Stimulated activated CD8-positive, alpha-beta memory T cell treated with anti-CD3 and anti-CD28 coated beads, Interleukin-2, amount 100 ng/mL, for 48 hours (primary cell): ENCODE measurements at places on chromosomes 4 and X.

GRCh38 chr4:55733932-55734331, 85.7 kb upstream of the EXOC1L start:
- no peak for DNase-seq

GRCh38 chr4:2579910-2580309, 43.5 kb downstream of the FAM193A start:
- DNase-seq: no peak

DNA sequence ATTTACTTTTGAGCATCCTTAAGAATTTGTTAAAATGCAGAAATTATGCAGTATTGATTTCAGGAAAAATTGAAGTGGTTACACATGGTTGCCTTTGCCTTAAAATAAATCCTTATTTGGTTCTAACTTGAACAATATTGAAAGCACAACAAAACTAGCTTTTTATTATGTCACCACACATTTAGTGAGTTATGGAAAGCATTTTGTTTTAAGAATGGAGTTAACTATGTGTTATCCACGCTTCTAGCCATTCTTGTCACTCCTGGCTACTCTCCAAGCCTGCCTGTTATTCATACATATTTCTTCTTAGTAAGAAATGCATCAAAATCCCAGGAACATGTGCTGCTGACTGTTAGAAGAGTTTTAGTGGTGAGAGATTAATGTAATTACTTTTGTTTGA, 73.9 kb downstream of the FAT4 start:
- DNase-seq: no peak

DNA sequence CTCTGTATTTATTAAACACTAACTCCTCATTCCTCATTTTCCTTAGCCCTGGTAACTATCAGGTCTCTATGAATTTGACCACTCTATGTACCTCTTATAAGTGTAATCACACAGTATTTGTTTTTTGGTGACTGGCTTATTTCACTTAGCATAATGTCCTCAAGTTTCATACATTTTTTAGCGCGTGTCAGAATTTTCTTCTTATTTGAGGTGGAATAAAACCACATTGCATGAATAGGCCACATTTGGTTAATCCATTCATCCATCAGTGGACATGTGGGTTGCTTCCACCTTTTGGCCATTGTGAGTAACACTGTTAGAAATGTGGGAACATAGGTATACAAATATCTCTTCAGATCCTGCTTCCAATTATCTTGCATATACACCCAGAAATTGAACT, 341.2 kb upstream of the BOD1L1 start:
- DNase-seq: no peak

- no peak for DNase-seq
These were observed 46.0 kb upstream of the MGST2 start for GRCh38 chr4:139619644-139620043.

DNA sequence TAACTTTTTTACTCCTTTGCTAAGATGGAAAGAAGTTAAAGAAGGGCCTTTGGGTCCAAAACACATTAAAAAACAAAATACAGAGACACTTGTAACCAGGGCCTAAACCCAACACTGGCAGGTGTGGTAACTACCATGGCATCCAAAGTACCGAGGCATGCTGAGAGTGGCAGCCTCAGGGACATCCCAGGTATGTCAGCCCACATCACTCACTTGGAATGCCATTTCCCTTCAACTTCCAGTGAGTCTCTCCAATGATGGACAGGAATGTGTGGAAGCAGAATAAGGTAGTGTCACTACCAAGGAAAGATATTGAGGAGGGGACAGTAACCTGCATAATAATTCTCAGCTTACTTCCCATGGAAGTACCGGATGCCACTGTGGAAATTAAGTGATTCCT, 79.5 kb upstream of the SCOC start:
- no peak for DNase-seq

DNA sequence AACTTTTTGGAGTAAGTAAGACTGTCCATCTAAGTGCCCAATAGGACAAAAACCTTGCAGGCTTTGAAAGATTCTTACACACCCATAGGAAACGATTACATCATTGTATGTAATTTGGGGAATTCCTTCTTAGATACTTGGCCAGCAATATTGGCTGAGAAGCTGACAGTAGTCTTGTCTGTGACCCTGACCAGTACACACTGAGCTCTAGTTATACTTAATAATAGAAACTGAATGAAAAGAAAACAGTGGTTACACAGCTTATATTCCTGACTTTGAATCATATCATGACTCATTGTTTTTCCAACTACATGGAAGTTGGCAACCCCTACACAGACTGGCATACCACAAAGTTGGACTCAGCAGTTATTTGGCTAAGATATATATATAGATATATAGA, 7.1 kb upstream of the TLR2 start:
- no peak for DNase-seq

DNA sequence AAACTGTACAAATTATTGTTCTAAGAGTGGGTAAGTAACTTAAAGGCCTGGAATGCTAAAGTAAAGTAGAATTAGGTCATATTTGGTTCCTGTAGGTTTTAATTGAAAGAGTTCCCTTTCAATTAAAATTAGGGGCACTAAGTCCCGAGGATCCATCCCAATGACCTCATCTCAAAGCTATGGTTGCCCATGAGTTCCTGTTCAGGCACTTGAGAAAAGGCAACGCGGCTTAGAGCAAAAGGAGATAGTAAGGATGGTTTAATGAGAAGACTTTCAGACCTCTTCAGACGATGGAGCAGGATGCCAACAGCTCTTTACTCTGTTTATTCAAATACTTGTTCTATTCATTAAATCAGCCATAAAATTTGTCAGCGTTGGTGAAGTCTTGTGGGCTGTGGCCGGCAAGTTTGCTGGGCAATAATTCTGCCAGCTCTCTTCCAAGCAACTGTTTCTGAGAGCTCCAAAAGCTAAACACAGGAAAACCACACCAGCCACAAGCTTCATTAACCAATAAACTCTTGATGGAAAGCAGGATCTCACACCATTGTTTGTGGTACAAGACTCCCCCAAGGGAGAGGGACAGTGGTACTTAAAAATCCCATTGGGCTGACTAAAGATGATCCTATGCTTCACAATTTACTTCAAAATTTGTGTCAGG, 167.4 kb downstream of the COL4A6 start:
- no peak for DNase-seq

GRCh38 chr4:175635546-175635945, 176.5 kb downstream of the GPM6A start:
- no peak for DNase-seq

DNA sequence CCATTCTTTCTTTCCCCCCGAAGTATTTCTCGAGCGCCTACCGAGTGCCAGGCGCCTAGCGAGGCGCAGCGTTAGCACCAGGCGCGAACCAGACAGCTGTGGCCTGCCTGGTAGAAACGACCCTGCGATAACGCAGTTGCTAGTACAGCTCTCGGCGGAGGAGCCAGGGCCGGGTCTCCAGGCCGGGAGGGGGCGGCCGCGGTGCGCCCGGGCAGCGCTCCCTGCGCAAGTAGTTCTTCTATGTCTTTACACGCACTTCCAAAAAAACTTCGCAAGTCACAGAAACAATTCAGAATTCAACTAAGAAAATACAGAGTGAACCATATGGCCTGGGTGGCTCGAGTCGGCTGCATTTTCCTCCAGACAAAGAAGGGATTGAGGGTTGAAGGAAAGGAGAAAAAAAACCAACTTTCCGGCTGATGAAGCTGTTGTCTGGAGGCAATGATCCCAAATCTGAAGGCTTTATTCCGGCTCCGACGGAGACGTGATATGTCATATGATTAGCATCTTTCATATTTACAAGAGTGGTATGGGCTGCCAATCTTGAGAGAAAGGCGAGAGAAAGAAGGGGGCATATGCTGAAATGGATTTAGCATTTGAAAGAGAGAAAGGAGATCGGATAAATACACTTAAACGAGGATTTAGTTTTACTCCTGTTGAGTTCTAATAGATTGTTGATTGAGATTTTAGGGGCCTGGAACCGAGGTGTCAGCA, 7.2 kb upstream of the NEUROG2 start:
- DNase-seq: no peak

DNA sequence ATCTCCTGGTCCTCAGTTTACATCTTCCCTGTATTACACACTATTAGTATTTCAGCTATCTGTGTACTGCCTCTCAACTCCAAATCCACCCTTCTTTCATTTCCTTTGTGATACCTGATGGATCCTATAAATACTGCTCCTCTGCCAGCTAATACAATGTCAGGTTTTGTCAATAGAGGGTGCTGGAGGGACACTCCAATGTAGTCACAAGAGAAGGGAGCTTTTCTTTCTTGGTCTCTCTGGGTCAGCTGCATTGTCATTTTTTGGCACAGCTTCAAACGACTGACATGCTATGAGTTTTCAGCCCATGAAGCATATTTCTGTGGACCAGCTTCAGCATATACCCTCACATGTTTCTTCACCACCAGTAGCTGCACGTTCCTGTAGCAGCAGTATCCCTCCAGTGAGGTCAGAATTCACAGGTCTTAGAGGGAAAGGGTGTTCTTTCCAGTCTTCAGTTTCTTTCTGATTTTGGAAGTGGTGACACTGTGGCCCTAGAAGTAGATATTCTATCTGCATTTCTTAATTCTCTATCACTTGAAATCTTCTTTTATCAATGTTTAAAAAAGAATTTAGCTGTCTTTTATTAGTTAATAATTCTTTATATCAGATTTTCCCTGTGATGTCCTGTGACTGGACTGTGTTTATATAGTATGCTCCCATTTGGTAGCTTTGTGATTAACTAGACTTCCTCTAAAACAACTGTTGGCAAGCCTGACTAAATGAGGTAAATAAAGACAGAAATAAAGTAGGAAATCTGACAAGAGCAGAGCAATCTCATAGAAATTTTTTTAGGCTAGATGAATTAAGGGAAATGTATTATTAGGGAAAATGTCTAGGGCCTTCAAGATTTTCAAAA, 60.6 kb downstream of the GABRA2 start:
- DNase-seq: no peak

GRCh38 chrX:5876984-5877596, 351.6 kb downstream of the NLGN4X start:
- DNase-seq: no peak

DNA sequence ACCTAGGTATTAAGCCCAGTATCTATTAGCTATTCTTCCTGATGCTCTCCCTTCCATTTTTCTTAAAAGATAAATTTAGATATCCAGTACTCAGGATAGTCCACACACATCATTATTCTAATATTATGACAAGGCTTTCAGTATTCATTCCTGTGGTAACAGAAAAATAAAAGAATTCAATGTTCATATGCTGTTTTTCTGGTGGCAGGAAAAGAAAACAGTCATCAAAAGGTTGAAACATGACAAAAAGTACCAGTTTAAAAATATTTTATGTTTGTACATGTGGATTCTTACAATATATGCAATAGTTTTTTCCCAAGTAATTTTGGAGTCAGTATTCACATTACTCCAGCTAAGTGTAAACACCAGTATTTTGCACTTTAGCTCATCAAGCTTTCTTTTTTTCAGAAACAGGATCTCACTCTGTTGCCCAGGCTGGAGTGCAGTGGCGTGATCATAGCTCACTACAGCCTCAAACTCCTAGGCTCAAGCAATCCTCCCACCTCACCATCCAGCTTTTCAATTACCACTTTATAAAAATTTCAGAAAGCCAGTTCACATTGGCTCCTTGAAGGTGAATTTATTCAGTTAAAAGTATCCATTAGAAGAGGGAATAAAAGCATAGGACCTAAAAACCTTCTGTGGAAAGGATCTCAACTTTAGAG, 2.3 kb downstream of the APBB2 start:
- DNase-seq: no peak

GRCh38 chr4:164383358-164384220, 370.3 kb upstream of the SMIM31 start:
- DNase-seq: no peak

- no peak for DNase-seq
These were observed 242.7 kb upstream of the NWD2 start for GRCh38 chr4:37001688-37002436.

GRCh38 chr4:67234296-67234695, 311.0 kb downstream of the CENPC start:
- DNase-seq: no peak

DNA sequence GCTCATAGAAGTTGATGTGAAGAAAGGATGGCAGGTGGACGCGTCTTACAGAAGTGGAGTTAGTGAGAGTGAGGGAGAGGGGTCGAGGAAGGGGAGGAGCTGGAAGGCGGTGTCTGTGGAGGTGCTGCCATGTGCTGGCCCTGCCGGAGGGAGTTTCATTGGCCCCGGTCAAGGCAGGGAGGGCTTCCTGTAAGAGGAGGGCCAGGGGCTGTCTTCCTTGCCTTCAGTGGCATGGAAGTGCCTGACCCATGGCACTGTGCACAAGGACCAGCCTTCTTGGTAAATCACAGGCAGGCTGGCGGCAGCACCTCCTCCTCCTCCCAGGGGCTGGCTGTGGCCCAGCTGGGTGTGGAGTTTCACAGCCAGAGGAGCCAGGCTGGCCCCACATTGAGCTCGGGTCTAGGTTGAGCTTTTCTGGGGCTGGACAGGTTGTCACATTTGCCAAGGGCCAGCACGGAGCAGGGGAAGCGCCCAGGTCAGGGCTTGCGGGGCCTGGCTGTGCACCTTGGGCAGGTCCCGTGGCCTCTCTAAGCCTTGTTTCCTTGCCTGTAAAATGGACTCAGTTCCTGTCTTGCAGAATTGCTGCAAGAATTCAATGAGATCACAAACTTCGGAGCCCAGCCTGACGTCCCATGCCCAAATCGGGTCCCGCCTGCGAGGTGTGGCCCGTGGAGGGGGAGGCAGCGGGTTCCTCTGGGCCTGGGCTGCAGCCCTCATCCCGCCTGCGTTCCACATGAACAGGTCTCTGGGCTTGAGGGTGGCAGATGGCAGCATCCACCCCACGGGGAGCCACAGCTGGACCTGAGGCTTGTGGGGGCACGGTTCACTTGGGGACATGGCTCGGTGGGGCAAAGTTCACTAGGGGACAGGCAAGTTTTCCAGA, 7.0 kb downstream of the HTRA3 start:
- DNase-seq: no peak

- no peak for DNase-seq
These were observed 38.0 kb downstream of the KIT start for GRCh38 chr4:54695788-54696187.

GRCh38 chr4:90718931-90719330, 591.7 kb downstream of the CCSER1 start:
- no peak for DNase-seq

DNA sequence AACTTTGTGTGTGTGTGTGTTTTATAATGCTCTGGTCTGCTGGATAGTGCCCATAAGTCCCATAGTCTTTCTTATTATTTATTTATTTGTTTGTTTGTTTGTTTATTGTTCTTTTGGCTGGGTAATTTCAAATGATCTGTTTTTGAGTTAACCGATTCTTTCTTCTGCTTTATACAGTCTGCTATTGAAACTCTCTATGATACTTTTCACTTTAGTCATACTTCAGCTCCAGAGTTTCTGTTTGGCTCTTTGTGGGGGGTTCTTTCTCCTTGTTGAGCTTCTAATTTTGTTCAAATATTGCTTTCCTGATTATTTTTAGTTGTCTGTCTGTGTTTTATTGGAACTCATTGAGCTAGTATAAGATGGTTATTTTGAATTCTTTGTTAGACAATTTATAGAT, 10.0 kb downstream of the CXCL3 start:
- DNase-seq: no peak

- no peak for DNase-seq
These were observed 63.2 kb upstream of the SLC4A4 start for GRCh38 chr4:71275570-71275969.
